ENCODE measurements at places on chromosomes 4 and X.

DNA sequence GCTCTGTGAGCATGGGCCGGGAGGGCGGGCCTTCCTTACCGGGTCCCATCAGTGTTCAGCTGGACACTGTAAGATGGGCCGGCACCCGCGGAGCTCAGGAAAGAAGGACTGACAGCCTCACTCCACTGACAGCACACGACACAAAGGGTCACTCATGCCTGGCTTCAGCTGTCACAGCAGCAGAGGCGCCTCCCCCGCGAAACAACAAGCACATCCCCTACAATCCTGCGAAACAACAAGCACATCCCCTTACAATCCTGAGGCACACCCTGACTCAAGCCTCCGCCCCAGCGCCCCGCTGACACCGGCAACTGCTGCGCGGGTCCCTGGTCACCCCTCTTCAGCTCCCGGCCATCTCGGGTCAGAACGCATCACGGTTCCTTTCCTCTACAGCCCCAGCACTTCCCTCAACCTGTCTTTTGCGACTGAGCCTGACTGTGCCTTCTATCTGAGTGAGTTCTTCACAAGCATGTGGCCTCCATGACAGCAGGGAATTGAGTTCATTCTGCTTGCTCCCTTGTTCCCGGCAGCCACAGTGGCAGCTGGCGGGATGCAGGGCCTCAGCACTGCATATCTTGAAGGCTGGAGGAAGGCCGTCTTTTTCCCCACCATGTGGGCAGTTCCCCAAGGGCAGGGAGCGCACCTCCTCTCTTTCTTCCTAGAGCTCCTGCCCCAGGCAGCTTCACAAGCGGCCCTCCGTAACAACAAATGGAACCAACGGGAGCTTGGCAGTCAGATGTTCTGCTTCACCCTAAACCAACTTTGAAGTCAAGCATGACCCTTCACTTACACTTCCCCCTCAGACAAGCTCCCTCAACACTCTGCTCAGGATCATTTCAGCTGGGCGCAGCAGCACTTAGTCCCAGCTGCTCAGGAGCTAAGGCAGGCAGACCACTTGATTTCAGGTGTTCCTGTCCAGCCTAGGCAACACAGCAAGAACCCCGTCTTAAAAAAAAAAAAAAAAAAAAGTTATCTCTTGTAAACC, 39.6 kb downstream of the SCD5 start:
- no peak for DNase-seq

DNA sequence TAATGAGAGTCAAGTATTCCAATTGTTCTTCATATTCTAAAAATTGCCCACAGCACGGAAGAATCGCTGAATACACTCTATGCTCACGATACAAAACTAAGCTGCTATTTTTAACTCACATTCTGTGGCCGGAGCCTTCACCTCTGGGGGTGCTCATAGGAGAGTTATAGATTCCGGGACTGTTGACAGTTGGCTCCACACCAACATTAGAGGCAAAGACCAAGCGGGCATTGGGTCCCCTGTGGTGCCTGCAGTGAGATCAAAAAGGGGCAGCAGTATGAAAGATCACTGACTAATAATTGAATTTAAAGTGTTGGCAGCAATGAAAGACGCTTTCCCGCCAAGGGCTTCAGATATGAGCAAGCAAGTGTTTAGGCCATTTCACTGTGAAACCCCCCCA, 146.0 kb downstream of the TMEM144 start:
- DNase-seq = no peak

DNA sequence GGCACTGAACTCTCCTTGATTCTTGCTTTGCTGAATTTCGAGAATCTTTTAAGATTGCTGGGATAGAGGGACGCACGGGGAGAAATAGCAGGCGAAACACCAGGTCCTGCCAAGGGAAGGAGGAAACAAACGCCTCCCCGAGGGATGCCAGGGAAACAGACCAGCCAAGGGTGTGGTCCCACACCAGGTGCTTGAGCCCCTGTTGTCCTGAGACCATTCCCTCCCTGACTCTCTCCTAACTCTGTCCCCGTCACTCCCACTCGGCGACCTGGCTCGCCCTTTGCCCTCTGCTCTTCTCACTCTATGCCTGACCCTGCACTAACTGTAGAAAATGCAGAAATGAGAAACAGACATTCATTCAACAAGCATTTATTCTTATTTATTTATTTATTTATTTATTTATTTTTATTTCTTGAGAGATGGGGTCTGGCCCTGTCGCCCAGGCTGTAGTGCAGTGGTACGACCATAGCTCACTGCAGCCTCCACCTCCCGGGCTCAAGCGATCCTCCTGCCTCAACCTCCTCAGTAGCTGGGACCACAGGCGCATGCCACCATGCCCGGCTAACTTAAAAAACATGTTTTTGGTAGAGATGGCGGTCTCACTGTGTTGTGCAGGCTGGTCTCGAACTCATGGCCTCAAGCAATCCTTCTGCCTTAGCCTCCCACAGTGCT, 16.2 kb downstream of the CTAG1B start:
- no peak for DNase-seq

GRCh38 chr4:140005699-140006098, 148.3 kb downstream of the MAML3 start:
- DNase-seq = no peak

DNA sequence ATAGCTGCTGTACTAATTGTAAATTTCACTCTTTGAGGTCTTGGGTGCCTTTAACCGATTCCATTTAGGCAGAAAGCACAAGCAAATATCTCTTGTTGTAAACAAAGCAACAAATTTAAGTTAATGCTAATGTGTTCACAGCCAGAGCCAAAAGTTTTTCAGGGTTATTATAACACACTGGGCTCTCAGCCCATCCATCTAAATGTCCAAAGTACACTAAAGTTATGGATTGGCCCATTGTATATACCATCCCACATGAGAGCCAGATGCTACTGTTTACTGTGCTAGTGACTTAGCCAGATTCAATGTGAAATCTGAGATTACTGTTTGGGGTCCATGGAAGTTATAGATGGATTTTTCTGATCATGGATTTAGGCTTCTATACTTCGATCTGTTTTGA, 186.7 kb downstream of the LARP7 start:
- DNase-seq = no peak
